H9 (cell line): ENCODE measurements at places on chromosomes 7 and 10. TPM values are rescaled to one million over a fixed set of nuclear protein-coding genes. Genes with fewer than 3 reads are reported as not detected.
A peak's percentile ranks its signal among the peaks of the same experiment; 100 is the strongest.

The MEIG1 gene
- 0.72 TPM in 1 of 2 replicates, not detected in the other for total RNA-seq

- peak; percentile 48 for DNase-seq
- peaks cover 15% of the 10 kb centered on the region; the same call in 1 of the 2 replicates for H3K27me3 ChIP-seq
- H3K4me3 ChIP-seq = no peak overlapping the region
- no peak overlapping the region for H3K27ac ChIP-seq
- no peaks in the 10 kb centered on the region for H3K36me3 ChIP-seq
These were observed 4.0 kb upstream of the RBM28 start for GRCh38 chr7:128347647-128348097.

The GIMAP5 gene
- total RNA-seq = not detected in 2 replicates

DNA sequence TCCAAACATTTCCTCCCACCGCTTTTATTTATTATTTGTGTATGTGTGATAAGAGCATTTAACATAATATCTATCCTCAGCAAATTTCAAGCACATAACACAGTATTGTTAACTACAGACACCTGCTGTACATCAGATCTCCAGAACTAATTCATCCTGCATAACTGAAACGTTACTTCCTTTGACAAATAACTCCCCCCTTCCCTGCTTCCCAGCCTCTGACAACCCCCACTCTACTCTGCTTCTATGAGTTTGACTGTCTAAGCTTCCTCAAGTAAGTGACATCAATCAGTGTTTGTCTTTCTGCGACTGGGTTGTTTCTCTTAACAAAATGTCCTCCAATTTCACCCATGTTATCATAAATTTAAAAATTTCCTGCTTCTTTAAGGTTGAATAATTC lies 22.1 kb downstream of the C10orf71 start:
- no peak overlapping the region for H3K4me3 ChIP-seq
- no peak overlapping the region for H3K27ac ChIP-seq
- no peaks in the 10 kb centered on the region for H3K27me3 ChIP-seq
- no peak for DNase-seq
- no peaks in the 10 kb centered on the region for H3K4me1 ChIP-seq

GRCh38 chr10:103991393-103992128 lies 24.6 kb downstream of the SLK start:
- H3K4me3 ChIP-seq = no peak overlapping the region
- no peaks in the 10 kb centered on the region for H3K27me3 ChIP-seq
- DNase-seq = no peak
- peaks cover 4% of the 10 kb centered on the region; the same call in 1 of the 2 replicates for H3K36me3 ChIP-seq
- H3K27ac ChIP-seq = no peak overlapping the region
- no peaks in the 10 kb centered on the region for H3K4me1 ChIP-seq

- H3K36me3 ChIP-seq = no peaks in the 10 kb centered on the region
- H3K27me3 ChIP-seq = no peaks in the 10 kb centered on the region
- DNase-seq = no peak
- H3K4me3 ChIP-seq = no peak overlapping the region
- H3K27ac ChIP-seq = no peak overlapping the region
These were observed 174.2 kb upstream of the NPVF start for GRCh38 chr7:25402532-25402931.

The ANKRD7 gene
- not detected in 2 replicates for total RNA-seq

DNA sequence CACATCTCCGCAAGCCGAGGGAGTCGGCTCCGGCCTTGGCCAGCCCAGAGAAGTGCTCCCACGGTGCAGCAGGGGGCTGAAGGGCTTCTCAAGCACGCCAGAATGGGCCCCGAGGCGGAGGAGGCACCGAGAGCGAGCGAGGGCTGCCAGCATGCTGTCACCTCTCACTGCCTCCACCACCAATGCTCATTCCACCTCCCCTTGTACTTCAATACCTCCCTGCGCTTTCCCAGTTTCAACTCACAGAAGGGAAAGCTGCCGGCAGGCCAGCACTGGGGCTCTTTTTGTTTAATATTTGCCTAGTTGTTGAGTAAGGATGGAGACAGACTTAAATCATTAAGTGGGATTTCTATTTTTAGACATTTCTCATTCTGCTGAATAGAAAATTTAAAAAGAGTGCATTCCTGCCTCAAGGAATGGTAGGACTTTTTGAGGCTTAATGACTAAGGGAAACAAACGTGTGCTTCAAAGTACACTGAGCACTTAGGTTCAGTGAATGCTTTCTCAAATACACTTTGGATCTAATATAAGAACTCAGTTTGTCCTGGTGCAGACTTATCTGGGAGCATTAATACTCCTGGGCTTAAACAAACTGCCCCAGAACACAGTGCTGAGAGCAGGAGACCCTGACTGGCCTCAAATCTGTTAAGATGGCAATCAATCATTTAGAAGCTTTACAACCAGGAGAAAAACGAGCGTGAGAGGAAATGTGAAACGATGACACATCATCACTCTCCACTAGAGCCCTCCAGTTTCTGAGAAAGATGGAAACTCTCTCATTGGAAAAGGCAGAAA lies 131.2 kb downstream of the RALA start:
- peak; percentile 74 for DNase-seq
- H3K27ac ChIP-seq = no peak overlapping the region
- H3K27me3 ChIP-seq = no peaks in the 10 kb centered on the region
- H3K36me3 ChIP-seq = peaks cover 38% of the 10 kb centered on the region
- no peak overlapping the region for H3K4me3 ChIP-seq

The KLF14 gene
- not detected in 2 replicates for total RNA-seq

GRCh38 chr10:83425306-83425705 lies 714.0 kb upstream of the GHITM start:
- H3K36me3 ChIP-seq = peaks cover 20% of the 10 kb centered on the region
- DNase-seq = no peak
- H3K27ac ChIP-seq = no peak overlapping the region
- H3K4me3 ChIP-seq = no peak overlapping the region
- no peaks in the 10 kb centered on the region; the same call in none of the 2 replicates for H3K4me1 ChIP-seq
- H3K27me3 ChIP-seq = no peaks in the 10 kb centered on the region

The ANKIB1 gene
- 42.0 and 48.1 TPM in 2 replicates for total RNA-seq

DNA sequence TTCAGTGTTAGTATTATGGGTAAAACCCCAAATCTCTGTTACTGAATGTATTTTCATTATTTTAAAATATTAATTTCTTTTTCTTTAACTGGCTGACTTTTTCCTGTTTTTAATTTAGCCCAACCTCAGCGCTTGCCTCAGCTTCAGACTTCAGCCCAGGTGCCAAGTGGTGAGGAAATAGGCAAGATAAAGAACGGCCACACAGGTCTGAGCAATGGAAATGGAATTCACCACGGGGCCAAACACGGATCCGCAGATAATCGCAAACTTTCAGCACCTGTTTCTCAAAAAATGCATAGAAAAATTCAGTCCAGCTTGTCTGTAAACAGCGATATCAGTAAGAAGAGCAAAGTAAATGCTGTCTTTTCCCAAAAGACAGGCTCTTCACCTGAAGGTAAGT lies 57.5 kb downstream of the MDFIC start:
- no peak for DNase-seq
- no peaks in the 10 kb centered on the region for H3K27me3 ChIP-seq
- H3K36me3 ChIP-seq = no peaks in the 10 kb centered on the region
- H3K27ac ChIP-seq = no peak overlapping the region
- no peak overlapping the region for H3K4me3 ChIP-seq

The FAM170B gene
- total RNA-seq = not detected in 2 replicates

The PDZD7 gene
- total RNA-seq = 1.7 and 2.0 TPM in 2 replicates

GRCh38 chr7:105017657-105018365 lies 3.8 kb downstream of the KMT2E start:
- H3K27me3 ChIP-seq = no peaks in the 10 kb centered on the region
- no peak for DNase-seq
- no peaks in the 10 kb centered on the region for H3K4me1 ChIP-seq

The GRM8 gene
- total RNA-seq = 1.2 and 1.8 TPM in 2 replicates

DNA sequence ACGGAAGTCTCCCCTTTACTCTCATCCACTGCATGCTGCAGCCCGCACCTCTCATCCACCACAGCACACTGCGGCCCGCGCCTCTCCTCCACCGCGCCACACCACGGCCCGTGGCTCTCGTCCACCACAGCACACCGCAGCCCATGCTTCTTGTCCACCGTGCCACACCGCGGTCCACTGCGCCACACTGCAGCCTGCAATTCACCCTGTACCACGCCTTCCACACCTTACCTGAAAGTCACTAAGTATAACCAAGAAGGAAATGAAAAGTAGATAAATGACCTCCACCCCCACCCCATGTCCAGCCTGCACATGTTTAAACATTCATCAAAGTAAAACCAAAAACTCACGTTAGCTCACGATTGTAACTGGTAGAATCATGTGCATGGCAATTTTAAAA lies 176.1 kb downstream of the DIP2C start:
- H3K36me3 ChIP-seq = peaks cover 3% of the 10 kb centered on the region; the same call in 2 of the 3 replicates
- H3K4me3 ChIP-seq = no peak overlapping the region
- H3K4me1 ChIP-seq = no peaks in the 10 kb centered on the region
- no peak overlapping the region for H3K27ac ChIP-seq
- DNase-seq = no peak

The PKD2L1 gene
- total RNA-seq = 0.20 TPM in 1 of 2 replicates, not detected in the other

- DNase-seq = no peak
- H3K27me3 ChIP-seq = no peaks in the 10 kb centered on the region
- no peaks in the 10 kb centered on the region for H3K36me3 ChIP-seq
- no peaks in the 10 kb centered on the region for H3K4me1 ChIP-seq
- no peak overlapping the region for H3K4me3 ChIP-seq
These were observed 97.1 kb upstream of the ARID5B start for GRCh38 chr10:61804414-61804813.

- no peak overlapping the region for H3K4me3 ChIP-seq
- peaks cover 5% of the 10 kb centered on the region; the same call in 1 of the 3 replicates for H3K36me3 ChIP-seq
- no peaks in the 10 kb centered on the region for H3K27me3 ChIP-seq
- H3K27ac ChIP-seq = no peak overlapping the region
- H3K4me1 ChIP-seq = no peaks in the 10 kb centered on the region; the same call in 1 of the 2 replicates
These were observed 343.9 kb upstream of the SHH start for GRCh38 chr7:156155988-156156733.

GRCh38 chr10:86673827-86674581 lies 5.7 kb downstream of the LDB3 start:
- no peak for DNase-seq
- no peaks in the 10 kb centered on the region for H3K27me3 ChIP-seq
- H3K4me1 ChIP-seq = no peaks in the 10 kb centered on the region; the same call in 1 of the 2 replicates
- H3K36me3 ChIP-seq = no peaks in the 10 kb centered on the region
- no peak overlapping the region for H3K27ac ChIP-seq

DNA sequence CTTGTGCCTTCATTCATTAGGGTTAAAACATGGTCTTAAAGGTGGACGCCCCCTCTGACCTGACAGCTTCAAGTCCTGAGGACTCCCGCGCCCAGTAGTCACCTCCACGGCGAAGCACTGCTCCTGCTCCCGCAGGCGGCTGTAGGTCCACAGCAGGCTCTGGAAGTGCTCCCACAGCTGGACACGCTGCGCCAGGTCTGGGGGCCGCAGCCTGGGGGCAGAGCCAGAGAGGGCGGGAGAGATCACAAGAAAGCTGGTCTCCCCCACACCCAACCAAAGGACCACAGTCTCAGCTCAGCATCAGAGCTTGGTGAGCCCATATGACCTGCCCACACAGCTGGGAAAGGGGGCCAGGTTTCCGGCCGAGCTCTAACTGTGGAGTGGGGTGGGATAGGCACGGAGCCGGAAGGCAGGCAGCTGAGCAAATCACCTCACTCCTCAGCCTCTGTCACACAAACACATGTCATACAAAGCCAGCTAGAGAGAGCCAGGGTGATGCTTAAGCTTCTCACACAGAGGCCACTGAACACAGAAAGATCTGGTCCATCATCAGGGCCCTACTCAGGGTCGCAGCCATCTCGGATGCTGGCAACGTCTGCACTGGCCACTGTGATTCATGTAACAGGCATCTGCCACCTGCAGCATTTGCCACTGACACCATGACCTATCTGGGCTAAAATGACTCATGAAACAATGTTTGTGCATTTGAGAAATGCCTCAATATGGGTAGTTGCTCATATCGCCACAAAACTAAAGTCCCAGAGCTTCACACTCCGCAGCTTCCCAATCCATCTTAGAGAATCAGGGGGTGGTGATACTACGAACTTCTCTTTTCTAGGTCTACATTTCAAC lies 12.6 kb downstream of the HPS1 start:
- H3K27me3 ChIP-seq = no peaks in the 10 kb centered on the region
- no peaks in the 10 kb centered on the region for H3K4me1 ChIP-seq
- no peak overlapping the region for H3K4me3 ChIP-seq
- no peak overlapping the region for H3K27ac ChIP-seq
- DNase-seq = no peak

The PROSER2 gene
- total RNA-seq = 10.6 and 13.7 TPM in 2 replicates

DNA sequence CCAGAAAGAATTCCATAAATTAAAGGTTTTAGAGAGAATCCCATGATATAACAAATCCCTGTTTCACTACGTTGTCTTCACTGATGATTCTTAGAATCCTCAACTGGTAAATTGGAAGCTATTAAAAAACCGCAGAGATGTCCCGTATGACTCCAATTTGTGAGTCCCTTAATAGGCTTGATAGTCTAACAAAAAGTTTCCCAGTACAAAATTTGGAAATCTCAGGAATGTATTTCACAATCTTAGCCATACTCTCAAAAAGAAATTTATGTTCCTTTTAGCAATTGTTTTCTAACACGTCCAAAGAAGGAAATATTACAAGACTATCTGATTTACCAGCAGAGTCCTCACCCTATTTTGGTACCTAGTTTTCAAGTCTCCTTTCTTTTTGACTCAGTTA lies 2.5 kb downstream of the TES start:
- no peak for DNase-seq
- H3K4me3 ChIP-seq = no peak overlapping the region
- no peaks in the 10 kb centered on the region for H3K36me3 ChIP-seq
- no peaks in the 10 kb centered on the region; the same call in 1 of the 2 replicates for H3K4me1 ChIP-seq

The CC2D2B gene
- 0.59 and 0.72 TPM in 2 replicates for total RNA-seq

DNA sequence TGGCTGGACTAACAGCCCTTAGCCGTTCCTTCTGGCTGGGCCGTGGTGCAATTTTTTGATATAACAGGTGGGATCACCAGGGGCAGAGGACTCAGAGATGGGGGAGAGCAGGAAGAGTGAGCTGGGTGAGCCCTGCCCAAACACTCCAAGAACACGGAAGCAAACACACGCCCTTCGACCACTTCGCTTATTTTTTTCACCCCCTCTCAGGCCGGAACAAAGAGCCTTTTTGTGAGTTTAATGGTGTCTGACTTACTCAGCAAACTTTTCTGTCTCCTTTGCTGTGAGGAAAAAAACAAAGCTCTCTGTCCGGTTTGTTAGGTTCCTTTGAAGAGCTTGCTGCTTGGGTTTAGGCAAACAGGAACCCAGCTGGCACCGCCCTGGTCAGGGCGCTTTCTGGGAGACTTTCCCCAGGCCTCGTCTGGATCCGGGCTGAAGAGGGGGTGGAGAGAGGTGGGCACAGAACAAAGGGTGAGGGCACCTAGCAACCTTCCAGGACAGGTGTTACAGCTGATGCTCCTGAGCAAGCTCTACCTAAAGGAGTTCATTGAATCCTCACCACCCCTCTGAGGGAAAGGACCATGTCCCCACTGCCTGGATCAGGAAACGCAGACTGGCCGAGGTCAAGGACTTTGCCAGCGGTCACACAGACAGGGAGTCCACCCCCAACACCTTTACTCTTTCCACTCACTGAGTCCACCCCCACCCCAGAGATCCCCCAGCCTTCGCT lies 23.3 kb downstream of the CALML3 start:
- DNase-seq = no peak
- H3K27me3 ChIP-seq = no peaks in the 10 kb centered on the region
- H3K4me1 ChIP-seq = no peaks in the 10 kb centered on the region
- peaks cover 5% of the 10 kb centered on the region for H3K36me3 ChIP-seq
- H3K4me3 ChIP-seq = no peak overlapping the region
- no peak overlapping the region for H3K27ac ChIP-seq

The PRR15 gene
- total RNA-seq = 15.1 and 15.5 TPM in 2 replicates
